Fibroblast of gingiva (primary cell): ENCODE measurements at places on chromosomes 16 and 17.

GRCh38 chr16:73418691-73419090 lies 370.8 kb upstream of the ZFHX3 start:
- DNase-seq, result peak; percentile 53

DNA sequence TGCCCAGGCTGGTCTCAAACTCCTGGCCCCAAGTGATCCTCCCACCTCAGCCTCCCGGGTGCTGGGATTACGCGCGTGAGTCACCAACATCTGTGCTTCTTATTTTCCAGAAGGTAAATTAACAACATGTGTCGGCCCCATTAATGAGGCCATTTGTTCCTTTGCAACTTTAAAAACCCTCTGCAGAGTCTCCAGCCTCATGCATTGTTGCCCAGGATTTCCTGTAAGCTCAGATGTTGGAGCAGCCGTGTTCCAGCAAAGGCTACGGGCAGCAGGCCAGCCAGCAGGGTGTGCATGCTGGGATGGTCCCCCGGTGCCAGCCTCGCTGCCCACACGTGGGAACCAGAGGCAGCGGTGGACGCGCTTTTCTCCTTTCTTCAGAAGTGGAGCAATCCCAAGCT lies 19.1 kb upstream of the HEXD start:
- DNase-seq, result peak; percentile 99

DNA sequence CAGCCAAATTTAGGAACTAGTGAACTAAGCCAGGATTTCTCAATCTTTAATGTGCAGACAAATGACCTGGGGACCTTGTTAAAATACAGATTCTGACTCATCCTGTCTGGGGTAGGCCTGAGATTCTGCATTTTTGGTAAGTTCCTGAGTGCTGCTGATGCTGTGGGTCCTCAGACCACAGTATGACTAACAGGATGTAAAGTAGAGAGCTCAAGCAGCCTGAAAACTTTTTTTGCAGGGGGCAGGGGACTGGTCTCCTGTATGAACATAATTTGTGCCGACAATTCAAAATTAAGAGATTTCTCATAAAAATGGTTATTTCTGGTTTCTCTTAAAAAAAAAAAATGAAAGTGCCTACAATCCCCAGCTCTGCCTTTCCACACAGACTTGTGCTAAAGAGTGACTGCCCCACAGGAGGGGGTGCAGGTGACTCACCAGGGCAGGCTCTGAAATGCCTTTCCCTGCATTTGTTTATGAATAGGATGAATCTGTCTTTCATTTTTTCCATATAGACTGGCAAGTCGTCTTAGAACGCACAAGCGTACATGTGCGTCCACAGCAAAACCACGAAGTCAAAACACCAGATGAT lies 271.5 kb downstream of the PHKB start:
- DNase-seq, result peak; percentile 67

DNA sequence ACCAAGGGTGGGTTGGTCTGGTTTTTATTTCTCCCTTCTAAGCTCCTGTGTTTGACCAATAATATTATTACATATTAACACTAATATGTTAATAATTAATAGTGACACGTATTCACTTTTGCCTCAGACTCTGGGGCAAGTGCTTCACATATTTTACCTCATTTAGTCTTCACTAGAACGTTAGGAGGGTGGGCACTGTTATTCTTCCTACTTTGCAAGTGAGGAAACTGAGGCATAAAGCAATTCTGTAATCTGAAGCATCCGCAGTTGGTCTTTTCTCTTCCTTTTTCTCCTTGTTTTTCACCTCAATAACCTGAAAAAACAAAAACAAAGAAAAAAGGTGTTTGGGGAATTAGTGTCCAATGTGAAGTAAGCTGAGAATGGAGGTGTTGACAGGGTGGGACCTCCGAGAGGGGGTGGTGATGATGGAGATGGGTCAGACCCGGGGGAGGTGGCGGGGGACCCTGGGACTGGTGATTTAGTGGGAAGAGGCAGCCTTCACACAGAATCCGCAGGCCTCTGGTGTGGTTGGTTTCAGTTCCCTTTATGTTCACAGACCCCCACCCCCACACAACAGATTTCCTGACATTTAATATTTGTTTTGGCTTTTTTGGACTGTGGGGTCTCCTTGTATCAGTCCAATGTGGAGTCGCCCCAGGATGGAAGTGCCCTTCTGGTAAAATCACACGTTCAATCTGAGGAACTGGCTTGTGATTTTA lies 3.7 kb downstream of the CDH1 start:
- no peak for DNase-seq

DNA sequence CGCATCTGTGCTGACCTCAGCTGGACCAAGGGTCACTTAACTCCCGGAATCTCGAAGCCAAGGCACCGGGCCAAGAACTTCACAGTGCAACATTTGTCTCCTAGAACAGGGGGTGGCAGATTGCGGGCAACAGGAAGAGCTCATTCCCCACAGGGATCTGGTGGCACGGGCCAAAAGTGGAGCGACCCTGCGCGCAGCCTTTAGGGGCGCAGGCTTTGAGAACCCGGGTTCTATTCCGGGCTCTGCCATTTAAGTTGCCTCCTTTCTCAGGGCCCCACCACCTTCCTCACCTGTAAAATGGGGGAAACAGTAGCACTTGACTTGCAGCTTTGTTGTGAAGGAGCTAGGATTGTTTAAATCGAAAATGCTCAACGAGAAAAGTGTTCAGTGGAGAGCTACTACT lies 651 bp downstream of the SHMT1 start:
- peak; percentile 83 for DNase-seq

DNA sequence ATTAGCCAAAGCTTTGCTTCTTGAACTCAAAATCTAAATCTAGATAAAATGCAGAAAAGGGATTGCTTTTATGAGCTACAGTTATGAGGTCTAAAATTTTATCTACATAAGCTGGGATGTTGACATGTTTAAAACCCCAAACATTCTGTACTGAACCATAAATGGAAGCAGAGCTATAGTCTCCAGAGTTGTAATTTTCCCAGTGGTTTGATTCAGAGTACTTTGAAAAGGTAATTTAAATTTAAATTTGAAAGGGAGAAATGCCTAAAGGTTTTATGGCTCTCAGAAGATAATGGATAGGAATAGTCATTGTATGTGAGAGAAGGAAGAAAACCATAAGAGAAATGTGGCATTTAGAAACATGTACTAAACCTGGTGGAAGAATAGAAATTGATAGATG lies 163.2 kb downstream of the PPM1E start:
- DNase-seq, result no peak

- peak; percentile 95 for DNase-seq
Observed at GRCh38 chr17:7587420-7588151, 2.3 kb downstream of the SOX15 start.

GRCh38 chr17:64131606-64132270 lies 1.8 kb upstream of the ERN1 start:
- DNase-seq, result no peak

- DNase-seq, result peak; percentile 61
Observed at GRCh38 chr17:2025622-2026309, 632 bp upstream of the RTN4RL1 start.

GRCh38 chr16:74607310-74607961 lies 522 bp upstream of the GLG1 start:
- no peak for DNase-seq
